Stimulated activated CD8-positive, alpha-beta memory T cell treated with anti-CD3 and anti-CD28 coated beads, Interleukin-7, amount 100 ng/mL, for 4 hours (primary cell): ENCODE measurements at places on chromosomes 2 and 18.
A peak's percentile ranks its signal among the peaks of the same experiment; 100 is the strongest.

GRCh38 chr2:40851661-40852060 lies 399.8 kb upstream of the SLC8A1 start:
- no peak for DNase-seq

DNA sequence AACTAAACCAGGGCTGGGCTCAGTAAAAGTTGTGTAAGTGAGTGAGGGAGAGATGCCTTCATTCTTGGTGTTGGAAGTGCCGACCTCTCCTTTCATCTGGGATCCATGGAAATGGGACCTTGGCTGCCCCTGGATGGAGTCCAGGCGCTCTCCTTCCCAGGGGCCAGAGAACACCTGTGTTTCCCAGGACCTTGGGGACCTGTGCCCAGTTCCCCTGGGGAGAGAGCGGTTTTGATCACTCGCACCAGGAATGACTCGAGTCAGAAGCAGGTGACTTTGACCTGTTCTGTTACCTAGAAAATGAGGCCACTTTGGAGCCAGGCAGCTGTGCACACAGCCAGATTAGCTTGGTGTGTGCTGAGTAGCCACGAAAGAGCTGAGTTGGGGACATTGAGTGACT lies 97.3 kb downstream of the SH3BP4 start:
- no peak for DNase-seq

GRCh38 chr2:70043252-70043875 lies 43.9 kb upstream of the PCBP1 start:
- DNase-seq, result peak; percentile 3

GRCh38 chr18:551404-552061 lies 28.6 kb upstream of the CETN1 start:
- no peak for DNase-seq

DNA sequence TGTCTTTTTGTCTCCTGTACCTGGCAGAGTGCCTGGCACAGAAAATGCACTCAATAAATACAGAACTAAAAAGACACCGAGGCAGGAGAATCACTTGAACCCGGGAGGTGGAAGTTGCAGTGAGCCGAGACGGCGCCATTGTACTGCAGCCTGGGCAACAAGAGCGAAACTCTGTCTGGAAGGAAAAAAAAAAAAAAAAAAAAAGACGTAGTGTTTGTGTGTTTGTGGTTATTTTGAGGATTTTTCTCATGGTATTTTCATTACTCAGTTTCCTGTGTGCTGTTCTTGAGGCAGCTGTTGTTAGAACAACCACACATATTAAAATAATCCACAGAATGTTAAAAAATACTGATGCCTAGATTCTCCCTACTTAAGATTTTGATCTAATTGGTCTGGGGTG lies 519.2 kb upstream of the SPHKAP start:
- DNase-seq, result no peak

- DNase-seq, result no peak
These were observed 36.5 kb upstream of the ZNF236 start for GRCh38 chr18:76785872-76786271.

DNA sequence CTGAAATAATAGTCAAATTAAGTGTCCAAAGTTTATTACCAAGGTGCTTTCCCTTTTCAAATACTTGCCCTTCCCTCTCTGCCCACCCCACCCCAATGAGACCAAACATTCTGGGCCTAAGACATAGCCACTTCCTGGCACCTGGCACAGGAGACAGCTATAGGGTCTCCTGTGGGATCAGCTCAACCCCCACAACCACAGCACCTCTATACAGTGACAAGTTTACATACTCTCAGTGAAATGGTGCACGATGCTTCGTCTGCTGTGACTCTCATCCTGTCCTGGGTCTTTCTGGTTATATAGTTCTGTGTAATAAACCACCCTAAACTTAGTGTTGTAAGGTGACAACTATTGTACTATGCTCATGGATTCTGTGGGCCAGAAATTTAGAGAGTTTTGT lies 466.2 kb downstream of the FBXO15 start:
- no peak for DNase-seq

GRCh38 chr2:112760149-112760548 lies 4.3 kb downstream of the CKAP2L start:
- no peak for DNase-seq

DNA sequence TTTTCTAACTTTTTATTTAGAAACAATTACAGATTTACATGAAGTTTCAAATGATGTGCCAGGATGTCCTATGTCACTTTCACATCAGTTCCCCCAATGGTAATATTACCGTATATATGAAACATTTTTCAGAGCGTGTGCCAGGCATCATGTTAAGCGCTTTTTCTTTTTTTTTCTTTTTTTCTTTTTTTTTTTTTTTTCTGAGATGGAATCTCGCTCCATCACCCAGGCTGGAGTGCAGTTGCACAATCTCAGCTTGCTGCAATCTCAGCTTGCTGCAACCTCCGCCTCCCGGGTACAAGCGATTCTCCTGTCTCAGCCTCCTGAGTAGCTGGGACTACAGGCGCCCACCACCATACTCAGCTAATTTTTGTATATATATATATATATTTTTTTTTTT lies 5.6 kb upstream of the PPP4R1 start:
- DNase-seq, result no peak

DNA sequence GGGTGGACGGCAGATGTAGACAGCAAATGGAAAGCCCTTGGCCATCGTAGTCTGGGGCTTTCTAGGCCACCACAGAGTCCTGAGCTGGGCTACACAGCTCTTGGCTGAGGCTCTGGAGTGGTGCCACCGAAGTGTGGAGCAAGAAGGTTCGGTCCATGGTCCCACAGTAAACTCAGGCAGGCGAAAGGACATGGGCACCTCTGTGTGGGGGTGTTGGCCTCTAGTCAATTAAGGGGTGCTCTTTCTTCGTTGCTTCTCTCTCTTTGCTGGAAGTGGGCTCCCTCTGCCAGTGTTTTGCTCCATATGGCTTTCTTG lies 34.7 kb upstream of the MRPL33 start:
- DNase-seq, result no peak

DNA sequence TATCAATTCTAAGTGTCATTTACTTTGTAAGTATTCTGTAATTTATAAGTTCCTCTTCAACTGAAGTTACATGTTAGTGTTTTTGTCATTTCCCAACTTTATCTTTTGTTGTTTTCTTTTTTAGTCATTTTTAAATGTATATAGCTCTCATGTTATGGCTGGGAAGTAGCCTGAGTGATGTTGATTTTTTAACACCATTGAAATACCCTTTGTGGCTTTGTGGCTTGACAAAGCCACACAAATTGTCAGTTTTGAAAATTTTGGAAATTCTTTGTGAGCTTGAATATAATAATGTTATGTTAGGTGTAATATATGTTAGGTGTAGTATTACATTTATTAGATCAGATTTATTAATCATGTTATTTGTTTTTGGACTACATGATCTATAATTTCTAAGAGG lies 16.7 kb downstream of the DNAJC10 start:
- DNase-seq, result no peak

- no peak for DNase-seq
These were observed 1.6 kb downstream of the NUP35 start for GRCh38 chr2:183125659-183126341.

GRCh38 chr2:237194081-237194480 lies 108.4 kb downstream of the COPS8 start:
- no peak for DNase-seq

- no peak for DNase-seq
These were observed 46.8 kb upstream of the ACTR3 start for GRCh38 chr2:113842919-113843736.

DNA sequence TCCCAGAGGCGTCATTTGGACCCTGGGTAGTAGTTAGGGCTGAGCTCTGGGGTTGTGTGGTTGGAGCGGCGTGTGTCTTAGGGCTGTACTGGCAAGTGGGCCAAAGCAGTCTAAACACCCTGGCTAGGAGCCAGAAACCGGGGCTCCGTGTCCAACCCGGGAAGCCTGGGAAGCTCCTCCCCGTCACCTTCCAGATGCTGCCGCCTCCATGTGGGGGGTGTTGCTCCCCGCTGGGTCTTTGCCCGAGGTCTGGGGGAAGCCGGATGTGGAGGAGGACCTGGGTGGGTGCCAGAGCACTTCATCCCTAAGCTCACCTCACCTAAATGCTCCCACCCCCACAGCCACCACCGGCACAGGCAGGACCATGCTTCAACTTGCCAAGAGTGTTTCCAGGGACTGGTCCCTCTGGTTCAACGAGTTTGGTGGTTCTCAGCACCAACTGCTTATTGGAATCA lies 25.4 kb downstream of the TET3 start:
- no peak for DNase-seq

DNA sequence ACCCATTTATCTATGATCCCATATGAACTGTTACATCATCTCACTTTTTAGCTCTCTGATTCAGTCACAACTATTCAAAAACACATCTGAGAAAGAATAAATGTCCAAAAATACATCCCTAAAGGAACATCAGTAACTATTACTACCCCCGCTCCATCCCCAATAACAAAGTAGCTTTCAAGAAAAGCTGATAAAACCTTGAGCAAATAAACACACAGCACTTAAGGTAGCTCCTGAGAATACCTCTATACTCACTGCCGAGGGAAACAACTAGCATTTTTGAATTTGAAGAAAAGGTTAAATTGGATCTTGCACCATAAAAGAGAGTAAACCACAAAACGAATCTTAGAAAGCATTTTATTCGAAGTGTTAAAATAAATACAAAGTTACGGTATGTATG lies 63.4 kb downstream of the PMAIP1 start:
- no peak for DNase-seq

GRCh38 chr18:25817546-25818237 lies 272.7 kb downstream of the SS18 start:
- DNase-seq, result no peak

GRCh38 chr2:120869730-120870466 lies 134.2 kb downstream of the GLI2 start:
- no peak for DNase-seq

DNA sequence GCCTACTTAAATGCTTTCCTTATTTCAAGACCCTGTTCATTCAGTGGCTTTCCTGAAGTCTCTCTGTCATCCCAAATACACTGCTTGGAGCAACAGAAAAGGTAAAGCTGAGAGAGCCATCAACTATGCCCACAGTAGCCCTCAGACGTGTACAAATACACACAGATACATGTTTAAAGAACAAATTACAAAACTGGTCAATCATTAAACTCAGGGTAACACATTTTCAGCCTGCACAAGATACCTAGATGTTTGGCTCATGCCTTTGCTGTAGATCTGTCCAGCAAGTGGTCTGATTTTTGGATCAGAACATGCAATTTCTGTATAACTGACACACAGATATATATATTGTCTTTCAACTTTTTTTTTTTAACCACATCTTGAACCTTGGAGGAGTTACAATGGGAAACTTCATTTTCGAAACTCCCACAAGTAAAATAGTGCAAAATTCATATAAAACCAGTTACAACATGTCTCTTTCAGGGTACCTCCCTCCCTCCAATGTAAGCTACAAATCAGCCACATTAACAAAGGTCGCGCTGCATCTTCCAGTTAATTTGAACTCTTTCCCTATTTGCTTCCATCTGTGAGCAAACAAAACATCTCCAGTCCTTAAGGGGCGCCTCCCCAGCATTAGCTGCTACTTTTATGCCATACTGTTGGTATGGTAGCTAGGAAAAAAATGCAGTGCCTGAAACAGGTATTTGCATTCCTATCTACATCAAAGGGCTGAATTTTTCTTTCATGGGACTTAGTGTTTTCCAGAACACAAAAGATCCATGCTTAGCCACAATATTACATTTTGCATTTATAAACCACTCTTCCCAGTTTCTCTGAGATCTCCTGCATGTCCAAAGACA lies 311.9 kb downstream of the NRXN1 start:
- no peak for DNase-seq

GRCh38 chr18:21452276-21452780 lies 148.2 kb downstream of the ESCO1 start:
- no peak for DNase-seq

GRCh38 chr2:155379494-155379893 lies 681.0 kb downstream of the KCNJ3 start:
- DNase-seq, result no peak

- DNase-seq, result no peak
These were observed 258 bp downstream of the MGAT4A start for GRCh38 chr2:98730707-98731040.

DNA sequence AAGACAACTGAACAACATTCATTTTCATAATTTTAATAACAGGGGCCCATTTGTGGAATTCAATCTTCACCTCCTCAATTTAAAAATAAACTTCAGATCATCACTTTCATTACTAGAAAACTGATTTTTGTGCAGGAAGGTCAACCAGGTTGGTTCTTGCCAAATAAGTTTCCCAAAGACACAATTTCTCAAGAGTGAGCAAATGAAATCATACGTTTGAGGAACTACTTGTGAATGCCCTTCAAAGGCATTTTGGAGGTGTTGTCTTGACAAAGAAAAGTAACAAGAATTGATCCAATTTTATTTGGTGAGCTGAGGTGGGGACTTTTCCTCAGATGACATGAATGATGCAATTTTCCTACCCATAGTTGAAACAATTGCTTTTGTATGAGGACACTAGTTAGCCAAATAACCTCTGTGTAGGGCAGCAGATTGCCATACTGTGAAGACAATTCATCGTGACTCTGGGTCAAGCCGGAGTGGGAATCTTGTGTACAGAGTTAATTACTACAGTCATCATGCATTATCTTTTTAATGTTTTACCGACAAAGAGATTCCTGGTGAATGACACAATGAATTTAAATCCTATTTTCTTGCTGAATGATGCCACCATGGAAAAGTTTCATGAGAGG lies 121.8 kb downstream of the TGFA start:
- no peak for DNase-seq

DNA sequence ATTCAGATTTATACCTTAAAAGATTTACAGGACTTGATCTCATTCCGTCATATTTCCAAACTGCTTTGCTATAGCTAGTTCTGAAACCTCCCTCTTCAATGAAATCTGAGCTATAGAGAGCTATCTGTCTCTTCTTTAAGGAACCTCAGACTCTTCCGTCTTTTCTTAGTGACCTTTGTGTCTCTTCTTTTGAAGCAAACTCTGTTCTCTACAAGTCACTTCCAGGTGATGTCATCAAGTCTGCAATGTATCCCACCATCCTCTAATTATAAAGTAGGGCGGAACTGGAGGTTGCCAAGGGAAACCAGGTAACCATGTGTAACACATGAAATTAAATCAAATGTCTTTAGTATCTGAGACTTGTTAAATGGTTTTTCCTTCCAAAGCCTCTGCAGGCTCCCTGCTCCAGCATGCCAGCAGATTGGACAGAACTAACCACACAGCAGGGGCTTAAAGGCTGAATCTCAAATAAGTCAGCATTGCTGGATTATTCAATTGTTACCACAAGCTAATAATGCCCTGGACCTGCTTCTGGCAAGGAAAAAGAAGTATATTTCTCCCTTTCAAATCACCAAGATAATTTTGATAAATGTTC lies 41.2 kb upstream of the PEX13 start:
- DNase-seq, result no peak

GRCh38 chr2:61775956-61776570 lies 77.8 kb downstream of the FAM161A start:
- DNase-seq, result no peak

- DNase-seq, result no peak
These were observed 40.4 kb upstream of the RIT2 start for GRCh38 chr18:43155842-43156241.
